ENCODE measurements at places on chromosomes 2 and 18.

DNA sequence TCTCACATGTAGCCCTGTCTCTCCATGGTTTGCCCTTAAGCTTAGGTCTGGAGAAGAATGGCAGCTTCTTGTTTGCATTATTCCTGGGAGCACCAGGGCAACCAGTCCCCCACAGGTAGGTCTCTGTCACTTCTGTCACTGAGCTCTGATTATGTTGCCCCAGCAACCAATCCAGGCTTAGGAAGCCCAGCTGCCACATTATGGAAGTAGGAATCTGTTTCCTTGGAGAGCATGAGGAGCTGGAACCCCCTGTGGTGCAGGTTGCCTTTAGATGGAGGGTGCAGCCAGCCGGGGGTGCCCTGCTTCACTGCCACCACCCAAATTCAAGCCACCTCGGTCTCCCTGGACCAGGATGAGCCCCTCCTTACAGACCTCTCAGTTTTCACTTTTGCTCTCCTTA is 4.8 kb downstream of the RESP18 start:
- no peak for DNase-seq

DNA sequence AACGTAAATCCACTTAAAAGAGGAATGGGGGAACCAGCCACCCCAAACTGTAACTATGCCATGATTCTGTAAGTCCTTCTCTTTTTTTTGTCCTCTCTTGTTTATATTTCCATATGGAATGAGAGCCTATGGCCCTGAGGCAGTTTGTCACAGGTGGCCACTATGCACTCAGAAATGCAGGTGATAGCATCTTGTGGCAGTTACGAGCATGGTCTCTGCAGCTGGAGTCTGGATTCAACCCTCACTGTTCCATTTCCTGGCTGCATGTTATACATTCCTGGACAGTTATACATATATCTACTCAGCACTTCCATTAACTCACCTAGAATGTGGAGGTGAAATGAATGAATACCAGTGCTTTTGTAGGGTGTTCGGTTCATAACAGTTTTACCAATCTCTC is 291.5 kb upstream of the FANCL start:
- DNase-seq, result no peak

GRCh38 chr2:232282508-232283055 is 96.0 kb upstream of the ALPP start:
- no peak for DNase-seq

- DNase-seq, result no peak
Observed at GRCh38 chr18:36454245-36454644, 156.7 kb downstream of the FHOD3 start.

DNA sequence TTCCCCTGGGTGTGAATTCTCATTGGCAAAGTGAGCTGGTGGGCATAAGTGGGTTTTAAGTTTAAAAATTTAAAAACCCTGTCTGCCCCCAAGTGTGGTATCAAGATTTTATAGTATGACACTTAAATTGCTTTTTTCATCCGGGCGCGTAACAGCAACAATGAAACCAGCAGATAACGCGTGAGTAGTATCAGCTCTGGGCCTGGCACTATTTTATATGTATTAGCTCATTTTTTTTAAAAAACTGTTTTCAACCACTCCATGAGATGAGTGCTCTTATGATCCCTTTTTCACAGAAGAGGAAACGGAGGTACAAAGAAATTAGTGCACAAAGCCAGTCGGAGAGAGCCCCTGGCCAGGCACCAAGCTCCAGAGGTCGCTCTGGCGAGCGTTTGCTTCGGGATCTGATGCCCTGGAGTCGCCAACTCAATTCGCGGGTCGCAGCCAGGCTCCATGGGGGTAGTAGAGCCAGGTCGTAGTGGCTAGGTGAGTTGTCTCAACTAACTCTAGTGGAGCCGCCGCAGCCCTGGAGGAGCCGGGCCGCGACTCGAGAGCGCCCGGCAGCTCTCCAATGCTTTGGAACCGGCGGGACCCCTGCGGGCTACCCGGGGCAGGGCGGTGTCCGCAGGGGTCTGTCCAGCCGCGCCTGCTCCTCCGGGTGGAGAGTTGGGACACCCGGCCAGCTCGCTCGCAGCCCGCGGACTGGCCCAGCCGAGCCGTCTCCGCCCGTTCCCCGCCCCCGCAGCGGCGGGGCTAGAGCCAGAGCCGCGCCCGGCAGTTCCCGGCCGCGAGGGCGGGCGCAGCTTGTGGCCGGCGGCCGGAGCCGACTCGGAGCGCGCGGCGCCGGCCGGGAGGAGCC is at the start of gene IL1R1:
TSS of gene IL1R1 (plus strand) at position 777 of the 859 bp plus-strand sequence. CDS start 14,979 bp downstream, outside the sequence.
- no peak for DNase-seq

GRCh38 chr2:203996692-203997091 is 60.1 kb downstream of the ICOS start:
- no peak for DNase-seq

DNA sequence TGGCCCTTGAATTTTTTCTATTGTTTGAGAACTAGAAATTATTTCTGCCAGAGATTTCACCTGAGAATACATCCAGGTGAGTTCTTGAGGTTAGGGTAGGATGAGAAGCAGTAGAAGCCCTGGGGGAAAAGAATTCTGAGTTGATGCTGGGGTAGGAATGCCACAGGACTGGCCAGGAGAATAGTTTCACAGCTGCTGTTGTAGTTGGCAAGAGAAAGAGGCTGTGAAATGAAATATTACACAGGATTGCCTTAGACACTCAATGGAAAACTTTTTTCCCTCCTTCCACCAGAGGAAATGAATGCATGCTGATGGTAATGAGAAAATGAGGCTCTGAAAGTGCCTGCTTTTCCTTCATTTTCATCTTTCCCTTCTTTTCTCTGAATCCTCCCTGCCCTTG is 54.6 kb downstream of the PRKCE start:
- DNase-seq, result no peak

GRCh38 chr2:86243272-86243671 is 44.0 kb downstream of the MRPL35 start:
- no peak for DNase-seq

- DNase-seq, result no peak
Observed at GRCh38 chr18:21298351-21298750, 56.3 kb downstream of the GREB1L start.

GRCh38 chr2:96116424-96116878 is at the start of gene ADRA2B:
ADRA2B (minus strand) TSS chr2:96116571; CDS start chr2:96116149, 422 bp downstream.
- DNase-seq, result no peak

DNA sequence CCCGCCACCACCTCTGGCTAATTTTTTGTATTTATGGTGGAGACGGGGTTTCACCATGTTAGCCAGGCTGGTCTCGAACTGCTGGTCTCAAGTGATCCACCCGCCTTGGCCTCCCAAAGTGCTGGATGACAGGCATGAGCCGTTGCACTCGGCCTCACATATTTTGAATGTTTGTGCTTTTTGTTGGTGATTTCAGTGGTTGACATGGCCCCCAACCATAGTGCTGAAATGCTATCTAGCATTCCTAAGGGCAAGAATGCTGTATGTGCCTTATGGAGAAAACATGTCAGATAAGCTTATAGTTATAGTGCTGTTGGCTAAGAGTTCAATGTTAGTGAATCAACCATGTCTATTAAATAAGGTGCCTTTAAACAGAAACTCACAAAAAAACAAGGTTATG is 8.9 kb downstream of the ZAP70 start:
- DNase-seq, result no peak

DNA sequence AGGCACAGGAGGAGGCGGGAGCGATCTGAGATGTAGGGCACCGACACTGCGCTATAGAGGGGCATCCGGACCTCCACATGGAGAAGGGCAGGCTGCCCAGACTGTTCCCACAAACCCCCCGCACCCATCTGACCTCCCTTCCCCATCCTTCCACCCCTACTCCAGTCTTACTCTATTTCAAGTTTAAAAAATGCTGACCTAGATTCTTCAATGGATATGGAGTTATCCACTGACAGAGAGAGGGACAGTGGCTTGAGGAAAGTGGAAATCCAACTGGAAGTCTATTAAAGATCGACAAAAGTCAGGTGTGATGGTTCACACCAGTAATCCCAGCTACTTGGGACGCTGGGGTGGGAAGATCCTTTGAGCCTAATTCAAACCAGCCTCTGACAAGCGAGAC is 5.1 kb upstream of the DGUOK start:
- DNase-seq, result no peak

- no peak for DNase-seq
Observed at GRCh38 chr2:226483143-226483542, 316.5 kb downstream of the IRS1 start.

GRCh38 chr2:96092951-96093350 is 23.4 kb downstream of the ADRA2B start:
- DNase-seq, result no peak

DNA sequence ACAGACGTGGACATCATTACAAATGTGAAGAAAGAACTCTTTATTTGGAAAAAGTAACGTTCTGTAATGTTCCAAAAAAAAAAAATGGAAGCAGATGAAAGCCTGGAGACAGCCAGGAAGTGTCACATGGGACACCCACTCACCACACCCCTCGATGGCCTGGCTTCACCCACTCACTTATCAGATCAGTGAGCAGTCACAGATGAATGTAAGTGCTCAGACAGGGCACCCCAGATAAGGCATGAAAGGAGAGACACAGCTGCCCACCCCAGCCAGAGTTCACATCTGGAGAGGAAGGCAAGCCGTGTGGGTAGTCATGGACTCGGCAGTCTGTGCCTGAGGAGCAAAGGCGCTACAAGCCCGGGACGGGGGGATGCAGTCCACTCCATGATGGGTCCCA is 105.2 kb downstream of the SEPTIN10 start:
- DNase-seq, result no peak
